ENCODE measurements at places on chromosomes 7 and 10.

- DNase-seq: no peak
Observed at GRCh38 chr10:133364645-133365431, 7.0 kb upstream of the FUOM start.

GRCh38 chr10:69726850-69727249 lies 74.9 kb upstream of the COL13A1 start:
- no peak for DNase-seq

GRCh38 chr7:92797284-92797683 lies 39.1 kb downstream of the CDK6 start:
- no peak for DNase-seq

DNA sequence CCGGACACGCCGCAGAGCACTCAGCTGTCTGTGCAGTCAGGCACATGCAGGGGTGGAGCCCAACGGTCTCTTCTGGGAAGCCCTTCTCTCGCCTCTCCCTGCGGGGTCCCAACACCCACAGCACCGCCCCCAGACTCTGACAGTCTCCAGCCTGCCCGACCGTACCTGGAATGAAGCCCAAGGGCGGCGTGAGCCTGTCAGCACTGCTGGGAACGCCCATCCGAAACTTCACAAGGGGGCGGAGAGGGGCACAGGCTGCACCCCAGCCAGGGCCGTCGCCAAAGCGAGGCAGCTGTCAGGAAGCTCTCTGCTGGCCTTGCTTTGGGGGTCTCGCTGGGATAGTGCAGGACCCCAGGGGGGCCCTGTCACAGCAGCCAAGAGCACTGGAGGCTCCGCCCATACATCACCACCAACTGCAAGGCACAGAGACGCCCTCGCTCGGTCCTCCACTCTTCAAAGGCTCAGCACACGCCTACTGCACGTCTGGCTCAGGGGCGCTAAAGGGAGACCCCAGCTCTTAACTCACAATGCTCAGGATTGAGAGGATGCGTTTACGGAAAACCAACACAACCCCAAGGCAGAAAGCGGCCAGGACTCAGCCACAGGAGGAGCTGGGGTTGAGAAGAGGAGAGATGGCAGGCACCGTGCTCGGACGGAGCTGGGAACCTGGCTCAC lies 30.9 kb downstream of the MAD1L1 start:
- DNase-seq: no peak

- no peak for DNase-seq
Observed at GRCh38 chr7:400901-401485, 111.0 kb downstream of the FOXL3 start.

- DNase-seq: no peak
Observed at GRCh38 chr10:97336942-97337831, 2.7 kb upstream of the FRAT2 start.

DNA sequence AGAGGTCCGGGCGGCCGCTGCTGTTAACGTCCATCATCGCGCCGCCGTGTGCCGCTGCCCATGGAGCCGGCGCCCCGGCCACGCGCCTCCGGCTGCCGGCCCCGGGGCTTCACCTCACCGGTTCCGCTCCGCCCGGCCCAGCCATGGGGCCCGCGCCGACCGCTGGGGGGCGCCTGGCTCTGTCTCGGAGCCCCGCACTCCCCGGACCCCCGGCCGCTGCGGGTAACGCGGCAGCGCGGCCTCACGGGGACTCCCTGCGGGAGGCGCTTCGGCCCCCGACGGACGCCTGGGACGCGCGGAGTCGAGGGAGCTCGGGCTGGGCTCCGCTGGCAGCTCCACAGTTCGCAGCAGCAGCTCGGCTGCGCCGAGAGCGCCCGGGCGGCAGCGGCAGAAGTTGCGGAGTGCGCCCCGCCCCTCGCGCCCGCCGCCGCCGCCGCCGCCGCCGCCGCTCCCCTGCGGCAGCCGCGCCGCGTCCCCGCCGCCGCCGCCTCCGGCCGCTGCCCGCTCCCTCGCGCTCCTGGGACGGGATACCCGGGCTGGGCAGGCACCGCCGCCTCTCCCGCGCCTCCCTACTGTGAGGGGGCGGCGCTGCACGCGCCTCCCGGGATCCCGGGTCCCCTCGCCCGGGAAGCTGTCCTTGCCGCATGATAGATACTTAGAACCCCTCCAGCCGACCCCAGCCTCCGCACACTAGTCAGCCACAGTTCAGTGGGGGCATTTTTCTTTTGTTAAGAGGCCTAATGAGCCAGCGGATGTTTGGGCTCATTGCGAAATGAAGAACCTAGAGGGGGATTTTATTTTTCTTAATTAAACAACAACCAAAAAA lies at the start of gene HTR7:
HTR7 (minus strand) TSS at position 405 of the 826 bp plus-strand sequence; CDS start at position 37, 368 bp downstream.
- DNase-seq: no peak

GRCh38 chr10:69801094-69801433 lies 642 bp upstream of the COL13A1 start:
- no peak for DNase-seq

DNA sequence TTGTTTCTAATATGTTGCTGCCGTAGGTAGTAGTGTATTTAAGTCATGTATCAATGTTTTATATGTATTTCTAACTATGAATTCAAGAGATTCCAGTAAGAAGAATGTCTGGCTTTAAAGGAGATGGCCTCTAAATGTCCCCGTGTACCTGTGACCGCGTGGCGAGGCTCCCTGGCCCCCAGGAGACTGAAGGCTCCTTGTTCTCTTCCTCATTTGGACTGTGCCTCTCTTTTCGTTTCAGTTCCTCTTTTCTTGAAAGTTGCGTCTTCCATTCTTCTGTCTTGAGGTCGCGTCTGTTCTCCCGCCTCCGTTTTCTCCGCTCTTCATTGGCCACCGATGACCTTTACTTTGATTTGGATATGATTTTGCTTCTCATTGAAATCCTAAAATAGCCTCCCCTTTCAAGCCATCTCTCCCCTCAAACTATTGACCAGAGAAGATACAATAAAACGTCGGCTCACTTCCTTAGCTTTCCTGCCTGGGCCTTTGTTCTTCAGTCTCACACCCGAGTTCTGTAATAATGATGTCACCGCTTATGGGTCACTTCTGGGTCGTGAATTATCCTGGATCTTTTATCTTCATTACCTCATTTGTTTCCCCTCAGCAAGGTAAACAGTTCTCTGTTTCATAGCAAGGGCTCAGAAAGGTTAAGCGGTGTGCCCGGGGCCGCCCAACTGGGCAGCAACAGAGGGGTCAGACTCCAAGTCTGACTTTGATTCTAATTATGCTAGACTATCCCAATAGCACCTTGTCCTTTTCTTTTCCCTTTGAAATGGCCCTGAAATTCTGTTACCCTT lies 28.7 kb downstream of the WIPI2 start:
- DNase-seq: peak; percentile 80

DNA sequence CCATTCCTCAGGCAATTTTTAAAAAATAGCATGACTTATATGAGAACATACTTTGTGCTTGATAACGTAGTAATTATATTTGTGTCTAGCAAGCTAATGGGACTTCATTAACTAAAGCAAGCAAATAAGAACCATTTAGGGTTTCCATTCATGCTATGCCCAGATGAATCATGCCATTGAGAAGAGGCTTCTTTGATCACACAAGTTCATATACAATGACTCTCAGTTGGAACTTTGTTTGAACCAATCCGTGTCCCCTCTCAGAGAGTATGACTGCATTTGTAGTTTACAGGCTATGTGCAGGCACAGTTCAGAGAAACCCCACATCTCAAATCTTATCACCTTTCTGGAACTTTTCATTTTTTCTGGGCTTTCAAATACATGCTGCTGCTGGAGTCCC lies 614.2 kb downstream of the KCNMA1 start:
- DNase-seq: no peak

DNA sequence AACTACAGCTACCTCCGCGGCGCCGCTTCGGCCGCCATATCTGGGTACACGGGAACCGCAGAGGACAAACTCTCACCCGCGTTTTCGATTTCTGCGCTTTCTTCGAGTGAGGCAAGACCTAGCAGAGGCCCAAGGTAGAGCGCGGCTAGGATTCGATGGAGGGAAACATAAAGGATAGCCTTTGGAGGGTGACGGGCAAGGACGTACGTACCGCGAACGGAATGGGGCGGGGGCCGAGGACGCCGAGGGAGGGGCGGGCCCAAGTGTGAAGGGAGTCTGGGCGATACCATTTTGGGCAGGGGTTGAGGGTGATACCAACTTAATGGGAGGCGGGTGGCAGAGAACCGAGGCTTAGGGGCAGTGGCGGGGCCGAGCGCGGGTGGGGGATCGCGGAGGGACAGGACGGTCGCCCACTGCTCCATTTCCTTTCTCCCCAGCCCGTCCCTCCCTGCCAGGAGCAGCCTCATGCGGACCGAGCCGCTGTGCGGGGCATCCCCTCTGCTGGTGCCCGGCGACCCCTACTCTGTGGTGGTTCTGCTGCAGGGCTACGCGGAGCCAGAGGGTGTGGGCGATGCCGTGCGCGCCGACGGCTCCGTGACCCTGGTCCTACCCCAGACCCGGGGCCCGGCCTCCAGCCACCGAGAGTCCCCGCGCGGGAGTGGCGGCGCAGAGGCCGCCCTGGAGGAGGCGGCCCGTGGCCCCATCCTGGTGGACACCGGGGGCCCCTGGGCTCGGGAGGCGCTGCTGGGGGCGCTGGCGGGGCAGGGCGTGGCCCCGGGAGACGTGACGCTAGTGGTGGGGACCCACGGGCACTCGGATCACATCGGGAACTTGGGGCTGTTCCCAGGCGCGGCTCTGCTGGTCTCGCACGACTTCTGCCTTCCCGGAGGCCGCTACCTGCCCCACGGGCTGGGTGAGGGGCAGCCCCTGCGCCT lies at the start of gene MBLAC1:
MBLAC1 (plus strand) TSS at position 37 of the 935 bp plus-strand sequence; CDS start at position 466, 429 bp downstream.
- peak; percentile 44 for DNase-seq

DNA sequence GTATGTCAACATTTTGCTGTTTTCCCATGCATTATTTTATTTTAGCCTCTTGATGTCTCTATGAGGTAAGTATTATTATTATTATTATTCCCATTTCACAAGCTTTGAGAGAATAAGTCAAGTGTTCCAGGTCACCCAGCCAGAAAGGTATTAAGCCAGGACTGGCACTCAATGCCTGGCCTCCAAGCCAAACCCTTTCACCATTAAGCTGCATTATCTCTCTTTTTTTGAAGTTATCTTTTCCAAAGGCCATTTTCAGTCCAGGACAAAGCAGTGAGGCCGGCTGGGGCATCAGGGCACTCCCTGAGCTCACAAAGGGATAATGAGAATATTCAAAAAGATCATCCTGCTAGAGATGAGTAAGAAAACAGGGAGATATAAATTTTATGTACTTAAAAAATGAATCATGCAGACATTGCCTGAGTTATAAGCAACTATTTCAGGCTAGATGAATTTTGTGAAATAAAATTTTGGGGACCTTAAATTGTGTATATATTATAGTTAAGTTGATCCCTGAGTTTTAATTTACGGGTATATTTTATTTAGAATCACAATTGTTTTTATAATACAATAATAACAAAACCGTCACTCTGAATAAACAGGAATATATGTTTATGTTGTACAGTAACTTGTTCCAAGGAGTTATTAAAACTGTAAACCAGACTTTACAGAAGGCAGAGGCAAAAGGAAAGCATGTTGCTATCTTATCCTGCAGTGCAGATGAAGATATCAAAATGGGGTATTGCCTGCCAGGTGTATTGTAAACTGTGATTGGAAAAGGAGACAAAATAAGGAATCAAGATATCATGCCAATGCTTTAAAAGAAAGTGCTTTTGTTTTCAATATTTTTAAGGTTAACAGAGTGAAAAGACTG lies 51.3 kb upstream of the CAV2 start:
- DNase-seq: no peak

DNA sequence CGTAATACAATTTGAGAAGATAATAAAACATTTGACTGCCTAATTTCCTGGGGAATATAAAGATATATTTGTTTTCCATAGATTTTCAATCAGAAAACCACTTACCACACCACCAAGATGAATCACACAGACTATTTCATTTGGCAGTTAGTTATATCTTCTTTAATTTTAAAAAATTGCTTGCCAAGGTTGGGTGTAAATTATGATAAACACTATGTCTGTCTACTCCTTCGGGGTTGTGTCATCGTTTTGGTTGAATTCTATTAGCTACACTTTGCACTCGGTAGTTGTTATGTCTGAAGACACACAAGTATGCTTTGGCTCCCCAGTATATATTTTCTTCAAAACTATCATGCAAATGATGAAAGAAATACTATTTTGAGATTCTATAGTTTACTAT lies 594.8 kb upstream of the SEMA3D start:
- no peak for DNase-seq

- DNase-seq: no peak
Observed at GRCh38 chr10:84822931-84823630, 494.7 kb downstream of the CCSER2 start.

DNA sequence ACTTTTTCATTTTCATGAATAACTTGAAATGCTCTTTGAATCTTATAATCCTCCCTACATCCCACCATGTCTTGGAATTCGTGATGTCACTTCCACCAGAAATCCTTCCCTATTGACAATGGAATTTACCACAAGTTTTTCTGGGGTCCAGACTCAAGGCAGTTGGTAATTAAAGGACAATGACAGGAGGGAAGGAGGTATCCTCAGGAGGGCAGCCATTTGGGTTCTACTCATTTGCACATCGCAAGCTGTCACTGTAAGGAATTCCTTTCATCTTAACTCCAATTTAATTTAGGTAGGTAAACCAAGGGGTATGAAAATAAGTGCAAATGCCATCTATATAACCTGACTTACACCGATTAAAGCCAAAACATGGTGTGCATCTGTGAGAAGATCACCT lies 21.9 kb downstream of the LRRC17 start:
- DNase-seq: no peak

- DNase-seq: no peak
Observed at GRCh38 chr7:27602766-27603165, 59.9 kb downstream of the HIBADH start.

DNA sequence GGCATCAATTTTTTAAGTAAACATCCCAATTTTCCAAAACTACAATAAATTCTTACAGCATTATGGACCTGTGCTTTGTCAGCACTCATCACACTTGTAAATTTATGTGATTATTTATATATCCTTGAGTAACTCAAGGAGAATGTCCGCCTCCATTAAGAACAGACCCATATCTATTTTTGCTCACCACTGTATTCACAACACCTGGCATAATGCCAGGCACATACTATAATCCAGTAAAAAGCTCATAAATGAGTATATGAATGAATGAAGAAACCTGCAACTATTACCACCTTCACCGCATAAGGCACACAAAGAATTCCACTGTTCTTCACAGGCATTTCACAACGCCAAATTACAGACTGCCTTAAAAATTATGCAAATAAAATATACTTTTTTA lies 46.9 kb downstream of the MINDY3 start:
- no peak for DNase-seq

- no peak for DNase-seq
Observed at GRCh38 chr7:84256571-84256971, 62.0 kb upstream of the SEMA3A start.

GRCh38 chr10:133100706-133101415 lies 13.1 kb downstream of the ADGRA1 start:
- DNase-seq: no peak

GRCh38 chr7:76108540-76109233 lies 60.8 kb downstream of the MDH2 start:
- DNase-seq: no peak

All from SIG-M5 (cell line).